ENCODE measurements at places on chromosomes 7 and 10. TPM values are rescaled to one million over a fixed set of nuclear protein-coding genes. Genes with fewer than 3 reads are reported as not detected.

GBX1 gene
- polyA plus RNA-seq: 7.2 TPM

DRGX gene
- 0.33 TPM for polyA plus RNA-seq

TMEM236 gene
- 0.49 TPM for polyA plus RNA-seq

SERPINE1 gene
- 7.6 TPM for polyA plus RNA-seq

POLR1F gene
- polyA plus RNA-seq: 8.1 TPM

PKD2L1 gene
- 4.7 TPM for polyA plus RNA-seq

GRID1 gene
- 7.4 TPM for polyA plus RNA-seq

FRMPD2 gene
- polyA plus RNA-seq: 18.7 TPM

TMEM196 gene
- not detected for polyA plus RNA-seq

NUTM2D gene
- 8.1 TPM for polyA plus RNA-seq

C10orf105 gene
- polyA plus RNA-seq: 1.7 TPM

SLC26A3 gene
- polyA plus RNA-seq: 1.3 TPM

EPO gene
- polyA plus RNA-seq: 0.65 TPM

SLC13A4 gene
- 34.6 TPM for polyA plus RNA-seq

STEAP1B gene
- 7.4 TPM for polyA plus RNA-seq

KIAA1549 gene
- polyA plus RNA-seq: 4.4 TPM

SPAM1 gene
- polyA plus RNA-seq: 18.1 TPM

CYP3A4 gene
- polyA plus RNA-seq: 0.34 TPM

ERCC6 gene
- polyA plus RNA-seq: 19.4 TPM

PLCE1 gene
- polyA plus RNA-seq: 4.2 TPM

Measured in testis (tissue), 5 donors.